Retinal pigment epithelial cell (primary cell): ENCODE measurements at places on chromosomes 11 and 22.
A peak's percentile ranks its signal among the peaks of the same experiment; 100 is the strongest.

- DNase-seq = no peak
Observed at GRCh38 chr22:48438800-48439559, 1388.7 kb downstream of the BRD1 start.

- no peak for DNase-seq
Observed at GRCh38 chr11:23100726-23101125, 240.5 kb upstream of the CCDC179 start.

- DNase-seq = no peak
Observed at GRCh38 chr11:112511911-112512310, 251.3 kb upstream of the PLET1 start.

GRCh38 chr11:2996976-2997375 lies 4.8 kb upstream of the NAP1L4 start:
- no peak for DNase-seq

GRCh38 chr22:46116491-46116958 lies 33.8 kb upstream of the PPARA start:
- DNase-seq = peak; percentile 34

DNA sequence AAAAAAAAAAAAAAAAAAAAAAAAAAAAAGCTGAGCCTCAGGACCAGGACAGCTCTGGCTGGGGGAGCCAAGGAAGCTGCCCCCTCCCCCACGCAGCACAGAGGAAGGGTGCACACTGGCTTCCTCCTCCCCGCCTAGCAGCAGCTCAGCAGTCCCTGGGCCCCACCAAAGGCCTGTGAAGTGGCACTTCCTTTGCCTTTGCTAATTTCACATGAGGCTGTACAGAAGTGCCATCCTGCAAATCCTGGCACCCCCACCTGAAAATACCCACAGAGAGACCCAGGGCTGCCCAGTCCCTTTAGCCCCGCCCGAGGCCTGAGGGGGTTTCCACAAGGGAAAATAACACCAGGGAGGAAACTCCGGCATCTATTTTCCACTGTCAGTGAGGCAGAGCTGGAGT lies 3.9 kb downstream of the RHOG start:
- DNase-seq = no peak

DNA sequence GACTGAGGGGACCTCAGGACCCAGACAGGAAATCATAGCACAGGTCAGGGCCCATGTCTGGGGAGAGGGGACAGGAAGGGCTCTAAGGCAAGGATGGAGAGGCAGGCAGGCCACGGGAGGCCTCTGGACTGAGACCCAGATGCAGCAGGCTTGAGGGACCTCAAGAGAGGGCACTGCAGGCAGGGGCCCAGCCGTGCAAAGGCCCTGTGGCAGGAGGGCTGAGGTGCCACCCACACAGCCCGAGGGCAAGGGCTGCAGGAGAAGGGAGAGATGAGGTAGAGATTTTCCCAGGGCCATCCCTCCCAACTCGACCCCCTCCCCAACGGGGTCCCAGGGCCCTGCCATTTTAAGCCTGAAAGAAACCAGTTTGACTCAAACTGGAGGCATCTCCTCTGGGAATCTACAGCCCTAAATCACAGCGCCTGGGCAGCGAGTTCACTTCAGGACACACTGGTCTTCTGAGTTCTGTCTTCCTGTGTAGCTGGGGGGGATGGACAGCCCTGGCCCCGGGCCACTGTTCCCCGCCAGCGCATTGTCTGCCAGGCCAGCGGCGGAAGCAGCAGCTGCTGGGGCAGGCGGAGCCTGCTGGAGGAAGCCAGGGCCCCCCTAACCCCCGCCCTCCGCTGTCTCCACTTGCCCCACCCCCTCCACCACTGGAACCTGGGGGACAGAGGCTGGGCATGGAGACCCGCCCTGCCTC lies 20.3 kb upstream of the WNT7B start:
- no peak for DNase-seq

- no peak for DNase-seq
Observed at GRCh38 chr11:36308577-36308976, 12.5 kb downstream of the PRR5L start.

DNA sequence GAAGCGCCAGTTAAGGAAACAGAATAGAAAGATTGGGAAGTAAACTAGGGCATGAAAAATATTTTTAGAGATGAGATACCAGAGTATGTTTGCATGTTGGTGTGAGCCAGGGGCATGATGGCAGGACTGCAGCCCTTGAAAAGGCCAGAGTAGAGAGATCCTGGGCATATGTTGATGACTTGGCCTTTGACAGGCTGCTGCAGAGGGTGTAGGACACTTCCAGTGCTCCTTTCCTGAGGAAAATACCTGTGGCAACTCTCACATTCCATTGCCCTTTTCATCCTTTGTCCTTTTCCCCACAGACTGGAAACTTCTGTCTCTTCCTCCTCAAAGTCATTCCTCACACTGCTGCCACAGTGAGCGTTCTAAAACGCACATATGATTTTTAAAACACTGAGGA lies 150.7 kb upstream of the CCDC90B start:
- no peak for DNase-seq

DNA sequence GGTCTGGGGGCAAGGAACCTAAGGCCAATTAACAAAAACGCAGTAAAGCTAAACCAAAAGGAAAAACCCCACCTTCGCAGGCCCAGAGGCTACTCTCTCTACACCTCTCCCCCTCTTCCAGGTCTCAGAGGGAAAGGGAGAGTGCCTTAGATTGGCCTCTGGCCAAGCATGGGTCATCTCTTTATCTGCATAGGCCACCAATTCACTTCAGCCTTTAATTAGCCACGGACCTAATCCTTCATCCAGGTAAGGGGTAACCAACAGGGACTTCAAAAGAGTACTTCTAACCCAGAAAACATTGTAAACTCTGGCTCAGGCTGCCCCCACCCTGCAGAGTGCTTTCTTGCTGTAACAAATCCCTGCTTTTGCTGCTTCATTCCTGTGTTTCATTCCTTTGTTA lies 9.4 kb downstream of the VSTM5 start:
- DNase-seq = no peak

DNA sequence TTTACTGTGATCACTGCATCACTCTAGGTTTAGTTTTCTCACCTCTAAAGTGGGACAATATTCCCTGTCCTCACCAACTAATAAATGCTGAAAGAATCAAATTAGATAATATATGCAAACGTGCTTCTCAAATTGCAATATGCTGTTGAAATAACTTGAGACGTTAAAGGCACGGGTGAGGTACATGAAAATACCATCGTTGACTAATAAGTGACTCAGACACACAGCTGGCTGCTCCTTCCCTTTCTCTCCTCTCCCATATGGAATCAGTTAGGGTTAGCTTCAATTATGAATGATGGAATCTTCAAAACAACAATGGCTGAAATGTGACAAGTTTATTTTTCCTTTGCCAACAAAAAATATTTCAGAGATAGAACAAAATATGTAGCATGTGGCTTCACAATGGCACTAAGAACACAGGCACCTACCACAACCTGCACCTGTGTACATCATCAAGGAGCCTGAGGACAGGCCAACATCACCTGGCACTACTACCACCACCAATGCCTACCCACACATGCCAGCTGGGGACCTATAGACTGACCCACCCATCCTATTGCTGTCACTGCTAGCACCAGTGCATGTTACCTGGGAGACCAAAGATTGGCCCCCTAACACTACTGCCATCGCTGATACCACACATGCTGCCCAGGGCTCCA lies 13.7 kb downstream of the GDPD4 start:
- no peak for DNase-seq
